CD8-positive, alpha-beta memory T cell (primary cell): ENCODE measurements at places on chromosomes 3 and 15. TPM values are rescaled to one million over a fixed set of nuclear protein-coding genes. Genes with fewer than 3 reads are reported as not detected.

The SPATA12 gene
- total RNA-seq, result not detected

- H3K36me3 ChIP-seq, result no peaks in the 10 kb centered on the region
- peaks cover 38% of the 10 kb centered on the region for H3K4me1 ChIP-seq
Measured at GRCh38 chr15:40108061-40108854, 421 bp downstream of the BMF start.

DNA sequence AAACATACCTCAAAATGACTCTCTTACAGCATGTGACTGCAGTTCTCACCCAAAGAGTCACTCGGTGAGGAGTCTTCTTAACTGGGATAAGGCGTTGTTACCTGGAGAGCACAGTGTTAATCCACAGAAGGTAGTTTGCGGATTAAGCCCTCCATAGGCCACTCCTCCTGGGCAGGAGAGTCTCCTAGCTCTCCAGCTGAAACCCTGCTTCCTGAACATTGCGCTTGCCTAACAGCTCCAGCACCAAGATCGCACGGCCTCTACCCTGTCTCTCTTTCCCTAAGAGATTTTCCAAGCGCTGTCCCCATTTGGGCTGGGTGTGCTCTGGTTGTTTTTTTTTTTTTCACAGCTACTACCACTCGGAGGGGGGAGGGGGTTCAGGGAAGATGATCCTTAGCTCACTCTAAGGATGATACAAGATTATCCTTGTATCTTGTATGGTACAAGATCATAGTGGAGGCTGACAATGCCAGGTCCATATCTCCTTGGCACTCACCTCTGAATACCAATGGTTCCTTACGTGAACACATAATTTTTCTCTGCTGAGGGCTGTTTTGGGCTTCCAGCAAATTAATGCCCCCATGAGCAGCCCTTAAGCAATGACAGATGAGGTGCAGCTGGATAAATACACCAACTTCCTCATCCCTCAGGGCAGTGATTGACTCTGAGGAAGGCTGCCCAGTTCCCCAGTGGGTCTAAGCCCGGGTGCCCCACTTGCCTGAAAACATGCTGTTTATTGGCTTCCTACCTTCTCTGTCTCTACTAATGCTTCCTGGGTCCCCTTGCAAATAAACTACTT, 185.2 kb upstream of the TSC22D2 start:
- no peak overlapping the region for H3K27ac ChIP-seq
- no peak for DNase-seq
- no peak overlapping the region for H3K4me3 ChIP-seq

DNA sequence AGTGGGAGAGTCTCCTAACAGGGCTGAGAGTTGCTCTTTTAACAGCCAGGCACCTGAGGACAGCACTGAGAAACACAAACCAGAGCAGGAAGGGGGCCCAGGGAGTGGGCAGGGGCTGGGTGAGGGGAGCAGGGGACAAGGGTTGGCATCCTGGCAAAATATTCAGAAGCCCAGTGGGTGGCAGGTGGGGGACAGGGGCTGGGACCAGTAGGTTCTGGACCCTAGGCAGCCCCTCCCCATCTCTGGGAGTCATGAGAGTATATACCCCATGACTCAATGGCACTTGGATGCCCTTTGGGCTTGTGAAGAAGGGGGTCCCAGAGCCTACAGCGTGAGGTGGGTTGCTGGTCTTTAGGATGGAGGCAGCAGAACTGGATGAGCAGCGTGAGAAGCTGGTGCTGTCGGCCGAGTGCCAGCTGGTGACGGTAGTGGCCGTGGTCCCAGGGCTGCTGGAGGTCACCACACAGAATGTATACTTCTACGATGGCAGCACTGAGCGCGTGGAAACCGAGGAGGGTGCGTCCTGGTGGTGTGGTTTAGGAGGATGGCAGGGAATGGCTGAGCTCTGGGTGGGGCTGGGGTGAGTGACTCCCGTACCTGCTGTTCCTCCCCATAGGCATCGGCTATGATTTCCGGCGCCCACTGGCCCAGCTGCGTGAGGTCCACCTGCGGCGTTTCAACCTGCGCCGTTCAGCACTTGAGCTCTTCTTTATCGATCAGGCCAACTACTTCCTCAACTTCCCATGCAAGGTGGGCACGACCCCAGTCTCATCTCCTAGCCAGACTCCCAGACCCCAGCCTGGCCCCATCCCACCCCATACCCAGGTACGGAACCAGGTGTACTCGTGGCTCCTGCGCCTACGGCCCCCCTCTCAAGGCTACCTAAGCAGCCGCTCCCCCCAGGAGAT, 24.2 kb downstream of the NBEAL2 start:
- H3K36me3 ChIP-seq, result peaks cover 73% of the 10 kb centered on the region
- H3K27ac ChIP-seq, result no peak overlapping the region
- no peaks in the 10 kb centered on the region for H3K4me1 ChIP-seq
- peak; percentile 42 for DNase-seq
- H3K4me3 ChIP-seq, result no peak overlapping the region
- no peaks in the 10 kb centered on the region for H3K27me3 ChIP-seq

- no peaks in the 10 kb centered on the region for H3K27me3 ChIP-seq
- DNase-seq, result no peak
- H3K27ac ChIP-seq, result no peak overlapping the region
- no peak overlapping the region for H3K4me3 ChIP-seq
- peaks cover 8% of the 10 kb centered on the region for H3K4me1 ChIP-seq
Measured at GRCh38 chr15:48334260-48334659, 3.0 kb downstream of the DUT start.

The CATSPER2 gene
- 0.77 TPM for total RNA-seq

GRCh38 chr15:47778263-47778770, 61.0 kb downstream of the SEMA6D start:
- no peaks in the 10 kb centered on the region for H3K4me1 ChIP-seq
- H3K27ac ChIP-seq, result no peak overlapping the region
- no peaks in the 10 kb centered on the region for H3K27me3 ChIP-seq
- DNase-seq, result no peak

The FANCD2OS gene
- not detected for total RNA-seq
